H9 (cell line): ENCODE measurements at places on chromosomes 3 and 15. TPM values are rescaled to one million over a fixed set of nuclear protein-coding genes. Genes with fewer than 3 reads are reported as not detected.

The LRRC49 gene
- total RNA-seq, result 8.3 and 9.3 TPM in 2 replicates

The TRPC1 gene
- 16.5 and 18.6 TPM in 2 replicates for total RNA-seq

DNA sequence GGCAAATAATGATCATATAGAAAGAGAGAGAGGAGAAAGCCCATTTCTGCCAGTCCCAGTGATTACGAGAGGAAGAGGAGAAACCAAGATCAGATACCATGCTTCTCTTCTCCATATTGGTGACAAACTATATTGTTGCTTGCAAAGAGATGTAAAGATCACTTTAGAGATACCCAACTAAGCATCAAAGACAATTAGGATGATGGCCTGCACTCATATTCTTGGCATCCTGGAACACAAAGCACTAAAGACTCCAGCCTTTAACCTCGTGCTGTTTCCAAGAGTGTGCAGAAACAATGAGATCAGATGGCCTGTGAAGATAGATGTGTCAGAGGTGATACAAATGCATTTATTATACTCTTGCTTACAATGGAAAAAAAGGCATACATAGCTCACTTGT lies 170.7 kb upstream of the TP63 start:
- DNase-seq, result no peak

- DNase-seq, result no peak
Observed at GRCh38 chr3:162719684-162720341, 1223.2 kb downstream of the OTOL1 start.

DNA sequence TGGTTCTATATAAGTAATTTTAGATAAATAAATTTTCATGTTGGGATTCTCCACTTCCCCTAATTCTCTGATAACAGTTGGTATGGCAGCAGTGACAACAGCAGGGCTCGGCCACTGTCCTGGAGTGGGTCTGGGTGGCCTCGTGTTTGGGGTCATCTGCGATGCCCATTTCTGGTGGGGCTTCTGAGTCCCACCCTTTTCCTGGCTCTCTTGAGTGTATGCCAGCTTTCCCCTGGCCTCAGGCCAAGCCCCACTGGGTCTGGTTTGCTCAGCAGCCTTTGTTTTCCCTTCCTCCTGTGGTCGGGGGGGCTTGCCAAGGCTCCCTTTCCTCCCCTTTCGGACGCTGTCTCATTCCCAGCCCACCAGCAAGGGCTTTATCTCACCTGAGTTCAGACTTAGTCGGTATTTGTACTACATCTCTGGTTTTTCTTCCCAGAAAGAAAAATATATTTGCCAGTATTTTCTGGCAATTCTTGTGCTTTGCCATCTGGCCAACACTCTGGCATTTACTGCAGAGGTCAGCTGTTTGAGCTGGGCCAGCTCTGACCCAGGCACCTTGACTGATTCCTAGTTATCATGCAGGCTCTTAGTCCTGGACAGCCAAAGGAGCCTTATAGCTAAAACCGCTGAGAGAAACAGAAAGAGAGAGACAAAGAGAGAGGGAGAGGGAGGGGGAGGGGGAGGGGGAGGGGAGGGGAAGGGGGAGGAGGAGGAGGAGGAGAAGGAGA lies 35.2 kb downstream of the MYZAP start:
- DNase-seq, result no peak

GRCh38 chr15:62447742-62448141 lies 282.7 kb upstream of the C2CD4B start:
- DNase-seq, result no peak

DNA sequence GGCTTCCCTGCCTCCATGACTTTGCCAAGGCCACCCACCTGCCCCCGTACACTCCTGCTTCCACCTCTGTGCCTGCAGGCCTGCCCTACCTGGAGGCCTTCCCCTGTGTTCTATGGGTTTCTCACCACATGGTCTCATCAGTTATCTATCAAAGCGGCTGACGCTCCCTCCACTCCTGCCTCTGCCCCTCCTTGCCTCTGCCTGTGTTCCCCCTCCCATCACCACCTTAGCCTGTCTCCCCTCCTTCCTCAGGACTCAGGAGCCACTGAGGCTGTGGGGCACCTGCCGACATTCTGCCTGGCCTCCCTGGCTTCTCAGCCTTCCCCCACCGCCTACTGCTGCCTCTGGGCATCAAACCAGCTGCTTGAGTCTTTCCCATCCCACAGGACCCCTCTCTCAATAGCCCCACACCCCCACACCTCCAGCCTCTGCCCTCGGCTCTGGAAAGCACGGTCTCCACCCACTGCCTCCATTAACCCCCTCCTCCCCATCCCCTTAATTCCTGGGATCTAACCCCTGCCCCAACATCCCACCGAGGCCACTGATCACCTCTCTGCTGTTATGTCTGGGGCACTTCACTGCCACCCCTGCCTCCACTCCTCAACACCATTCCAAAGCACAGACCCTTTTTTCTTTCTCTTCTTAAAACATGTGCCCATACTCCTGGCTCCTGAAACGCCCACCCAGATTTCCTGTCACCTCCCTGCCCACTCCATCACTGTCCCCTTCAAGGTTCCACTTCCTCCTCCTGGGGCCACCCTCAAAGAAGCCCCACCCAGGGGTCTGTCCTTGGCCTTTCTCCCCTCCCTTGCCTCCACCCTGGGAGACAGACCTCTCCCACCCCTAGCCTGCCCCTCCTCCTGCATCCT lies 24.4 kb upstream of the CYP11A1 start:
- no peak for DNase-seq

DNA sequence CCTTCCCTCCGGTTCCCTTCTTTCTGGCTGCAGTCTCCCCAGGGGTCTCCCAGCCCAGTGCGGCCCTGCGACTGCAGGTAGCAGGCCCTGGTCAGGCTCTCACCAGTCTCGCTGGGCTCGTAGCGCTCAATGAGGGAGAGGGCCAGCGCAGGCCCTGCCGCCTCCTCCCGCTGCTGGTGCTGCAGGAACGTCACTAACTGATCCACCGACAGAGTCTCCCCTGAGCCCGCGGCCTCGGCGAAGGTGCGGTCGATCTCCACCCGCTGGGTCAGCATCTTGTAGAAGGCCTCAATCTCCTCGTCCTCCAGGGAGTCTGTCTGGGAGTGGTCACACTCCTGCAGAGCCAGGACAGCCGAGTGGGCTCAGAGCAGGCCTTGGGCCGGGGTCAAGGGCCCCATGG lies 18.3 kb downstream of the PLCD1 start:
- DNase-seq, result no peak

- DNase-seq, result no peak
Observed at GRCh38 chr15:96421178-96421601, 90.7 kb downstream of the NR2F2 start.

DNA sequence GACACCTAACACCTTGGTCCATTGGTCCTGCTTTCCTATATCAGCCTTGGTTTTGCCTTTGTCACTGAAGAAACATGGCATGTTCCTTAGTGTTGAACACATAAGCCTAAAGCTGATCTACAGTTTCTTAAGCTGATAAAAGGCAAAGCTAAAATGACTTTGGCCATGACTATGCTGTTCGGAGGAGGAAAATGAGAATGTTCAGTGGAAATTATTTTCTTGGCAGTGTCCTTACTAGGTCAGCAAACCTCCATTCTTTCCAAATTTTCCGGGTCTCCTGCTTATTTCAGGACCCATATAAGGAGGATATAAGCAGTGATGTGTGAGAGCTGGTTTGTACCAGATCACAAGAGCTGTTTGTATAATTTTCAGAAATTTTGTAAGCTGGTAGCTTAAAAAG lies 832.9 kb upstream of the CFAP20DC start:
- no peak for DNase-seq

DNA sequence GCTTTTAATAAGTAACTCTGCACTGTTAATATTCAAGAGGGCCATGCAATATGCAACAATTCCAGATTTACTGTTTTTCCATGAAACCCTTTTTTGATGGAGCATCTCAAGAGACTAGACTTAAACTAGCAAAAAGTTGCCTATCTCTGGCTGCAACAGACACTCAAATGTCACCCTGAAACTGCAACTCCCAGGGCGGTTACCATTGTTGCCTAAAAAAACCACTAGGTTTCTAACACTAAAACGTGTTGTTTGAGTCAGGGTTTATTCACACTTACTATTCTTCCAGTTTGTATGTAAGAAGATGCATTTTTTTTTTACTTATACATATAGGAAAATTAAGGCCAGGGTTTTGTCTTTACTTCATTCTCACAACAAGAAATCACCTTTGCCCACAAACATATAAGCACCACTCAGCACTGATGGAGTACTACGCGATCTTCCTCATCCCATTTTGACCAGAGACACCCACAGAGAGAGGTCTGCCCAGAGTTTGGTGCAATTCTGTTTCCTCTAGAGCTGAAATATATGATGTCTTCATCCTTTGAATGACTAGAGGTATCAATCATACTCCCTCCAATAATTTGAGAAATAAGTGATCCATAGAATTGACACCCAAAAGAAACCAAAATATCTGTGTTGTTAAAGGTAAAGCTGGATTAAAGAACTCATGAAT lies 124.0 kb upstream of the SNTN start:
- no peak for DNase-seq

GRCh38 chr3:26312816-26313215 lies 309.8 kb upstream of the LRRC3B start:
- no peak for DNase-seq

DNA sequence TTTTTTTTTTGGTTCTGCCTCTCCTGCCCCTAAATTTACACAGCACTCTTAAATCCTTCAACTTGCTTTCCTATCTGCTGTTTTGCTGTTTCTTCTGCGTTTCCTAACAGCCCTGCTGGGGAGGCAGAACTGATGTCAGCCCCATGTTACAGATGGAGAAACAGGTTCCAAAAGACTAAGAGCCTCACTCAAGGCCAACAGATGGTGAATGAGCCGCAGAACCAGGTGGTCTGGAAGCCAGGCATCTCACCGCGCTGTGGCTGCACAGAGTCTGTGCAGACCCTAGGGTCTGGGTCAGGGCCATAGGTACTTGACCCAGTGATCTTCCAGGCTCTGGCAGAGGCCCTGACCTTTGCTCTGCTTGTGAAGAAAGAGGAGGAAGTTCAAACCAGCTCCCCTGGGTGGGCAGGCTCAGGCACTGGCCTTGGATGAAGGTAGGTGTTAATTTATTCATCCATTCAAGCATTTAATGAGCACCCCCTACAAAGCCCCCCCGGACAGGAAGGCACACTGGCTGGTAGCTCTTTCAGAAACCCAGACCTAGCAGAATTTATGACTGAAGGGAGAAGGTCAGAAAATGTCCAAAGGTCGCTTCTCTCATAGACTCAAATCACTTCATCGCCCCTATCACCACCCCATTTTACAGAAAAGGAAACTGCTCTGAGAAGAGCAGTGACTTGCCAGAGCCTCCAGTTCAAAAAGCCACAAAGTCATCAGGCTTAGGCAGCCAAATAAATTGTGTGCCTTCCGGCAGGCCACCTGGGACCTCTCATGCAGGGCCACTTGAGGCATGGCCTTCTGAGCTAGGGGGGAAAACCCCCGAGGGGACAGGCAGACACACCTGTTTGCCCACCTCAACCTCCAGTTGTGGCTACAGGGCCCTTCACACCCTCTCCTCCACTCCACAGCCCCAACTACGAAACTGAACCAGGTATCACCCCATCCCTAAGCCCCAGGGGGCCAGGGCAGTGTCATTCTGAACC lies 2.7 kb downstream of the CHDH start:
- DNase-seq, result no peak

DNA sequence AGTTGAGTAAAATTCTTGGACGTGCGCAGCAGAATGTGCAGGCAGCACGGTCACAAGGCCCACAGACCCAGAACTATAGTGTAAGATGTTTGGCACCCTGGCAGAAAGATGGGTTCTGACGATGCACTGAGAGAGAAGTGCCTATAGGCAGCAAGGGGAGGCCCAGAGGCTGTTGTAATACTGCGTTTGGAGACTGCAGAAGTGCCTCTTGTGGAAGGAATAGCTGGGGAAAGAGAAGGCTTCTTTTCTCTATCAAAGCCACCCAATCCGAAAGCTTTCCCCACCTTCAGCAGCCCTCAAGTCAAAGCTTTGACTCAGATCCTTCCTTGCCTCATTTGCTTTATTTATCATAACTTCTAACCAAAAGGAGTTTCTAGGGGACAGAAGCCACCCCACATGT lies 5.2 kb upstream of the SIN3A start:
- DNase-seq, result no peak

- DNase-seq, result no peak
Observed at GRCh38 chr3:121698901-121699300, 38.2 kb upstream of the HCLS1 start.

GRCh38 chr15:50907601-50908208 lies 778 bp upstream of the AP4E1 start:
- peak; percentile 53 for DNase-seq

DNA sequence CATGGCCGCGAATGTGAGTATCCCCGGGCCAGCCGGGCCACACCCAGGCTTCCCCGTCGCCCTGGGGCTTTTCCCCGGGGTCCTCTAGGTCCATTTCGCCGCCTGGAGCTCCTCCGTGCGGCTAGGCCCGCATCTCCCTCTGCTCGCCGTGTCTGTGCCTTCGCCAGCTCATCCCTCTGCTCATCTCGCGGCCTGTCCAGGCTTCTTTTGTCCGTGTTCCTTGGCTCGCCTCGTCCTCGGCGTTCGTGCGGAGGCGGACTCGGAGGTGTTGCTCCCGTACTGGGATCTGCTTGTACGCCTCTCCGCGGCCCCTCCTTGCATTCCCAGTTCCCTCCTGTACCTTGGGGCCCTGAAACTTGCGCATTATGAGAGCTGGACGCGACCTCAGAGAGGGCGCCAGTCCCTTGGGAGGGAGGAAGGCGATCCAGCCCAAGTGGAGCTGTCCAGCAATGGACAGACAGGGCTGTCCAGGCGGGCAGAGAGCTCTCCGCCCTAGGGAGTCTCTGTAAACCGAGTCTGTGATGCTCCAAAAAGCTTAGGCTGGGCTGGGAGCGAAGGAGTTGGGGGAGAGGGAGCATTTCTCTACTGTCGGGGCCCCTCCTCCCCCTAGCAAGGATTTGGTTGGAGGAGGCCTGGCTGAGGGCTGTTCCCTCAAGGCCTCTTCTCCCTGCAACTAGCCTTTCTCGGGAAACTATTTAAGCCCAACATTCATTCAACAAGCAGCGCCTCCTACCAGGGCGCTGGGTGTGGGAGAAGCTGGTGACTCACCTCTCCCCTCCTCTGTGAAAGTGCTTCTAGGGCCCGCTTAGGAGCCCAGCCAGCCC lies 553 bp downstream of the TMEM43 start:
- DNase-seq, result peak; percentile 80

DNA sequence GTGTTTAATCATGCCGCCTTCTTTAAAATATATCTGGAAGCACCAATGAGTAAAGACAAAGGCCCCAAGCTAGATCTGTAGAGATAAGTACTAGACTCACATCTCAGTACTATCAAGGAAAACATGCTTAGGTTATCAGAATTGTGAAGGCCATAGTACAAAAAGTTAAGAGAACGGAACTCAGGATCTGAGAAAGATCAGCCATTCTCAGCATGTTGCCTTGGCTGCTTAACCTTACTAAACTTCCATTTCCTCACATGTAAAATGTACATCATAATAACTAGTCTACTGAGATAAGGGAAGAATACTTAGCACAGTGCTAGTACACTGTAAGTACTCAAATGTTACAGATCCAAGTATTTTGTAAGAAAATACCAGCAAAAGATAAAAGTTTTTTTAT lies 7.6 kb downstream of the DNAJC19 start:
- DNase-seq, result no peak

- DNase-seq, result no peak
Observed at GRCh38 chr15:78922527-78922926, 22.3 kb downstream of the CTSH start.

DNA sequence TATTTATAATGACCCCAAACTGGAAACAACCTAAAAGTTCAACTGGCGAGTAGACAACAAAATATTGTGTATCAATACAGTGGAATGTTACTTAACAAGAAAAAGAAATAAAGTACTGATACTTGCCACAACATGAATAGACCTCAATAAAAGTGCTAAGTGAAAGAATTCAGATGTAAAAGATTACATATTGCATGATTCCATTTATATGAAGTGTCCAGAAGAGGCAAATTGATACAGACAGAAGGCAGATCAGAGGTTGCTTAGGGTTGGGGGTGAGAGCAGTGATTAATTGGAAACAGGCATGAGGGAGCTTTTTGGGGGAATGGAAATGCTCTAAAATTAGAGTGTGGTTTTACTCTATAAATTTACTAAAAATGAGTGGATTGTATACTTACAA lies 183.3 kb downstream of the SATB1 start:
- DNase-seq, result no peak
